Smooth muscle cell of the pulmonary artery (primary cell): ENCODE measurements at places on chromosomes 16 and 17. TPM values are rescaled to one million over a fixed set of nuclear protein-coding genes. Genes with fewer than 3 reads are reported as not detected.

Gene DHRS7C
- total RNA-seq, result not detected in 2 replicates

Gene SOST
- 8.8 and 20.9 TPM in 2 replicates for total RNA-seq

Gene SSTR5
- total RNA-seq, result not detected in 2 replicates

Gene NKD1
- 0.17 and 0.65 TPM in 2 replicates for total RNA-seq

Gene CD300E
- total RNA-seq, result not detected in 2 replicates

Gene SOX9
- total RNA-seq, result 7.9 and 9.2 TPM in 2 replicates

Gene KCNJ18
- not detected in 2 replicates for total RNA-seq

Gene KREMEN2
- total RNA-seq, result not detected in 2 replicates

Gene KDM6B
- total RNA-seq, result 9.3 and 19.7 TPM in 2 replicates

Gene TTYH2
- 1.8 TPM in 2 replicates for total RNA-seq

Gene AURKB
- 2.8 and 5.5 TPM in 2 replicates for total RNA-seq

Gene UTS2R
- total RNA-seq, result not detected in 2 replicates

Gene ZSCAN10
- total RNA-seq, result not detected in 2 replicates

Gene HIC1
- 28.5 and 38.2 TPM in 2 replicates for total RNA-seq

Gene KRTAP1-5
- 0.72 and 1.6 TPM in 2 replicates for total RNA-seq

Gene NAGPA
- 16.2 and 25.8 TPM in 2 replicates for total RNA-seq

Gene LRRC59
- 158 and 162 TPM in 2 replicates for total RNA-seq

Gene QPRT
- 5.2 and 13.9 TPM in 2 replicates for total RNA-seq

Gene TBC1D3
- not detected in 2 replicates for total RNA-seq

Gene TMEM92
- 0.07 TPM in 1 of 2 replicates, not detected in the other for total RNA-seq

Gene CACNB1
- total RNA-seq, result 8.0 and 8.1 TPM in 2 replicates

Gene RUNDC3A
- total RNA-seq, result 0.13 and 0.20 TPM in 2 replicates

Gene C1QTNF8
- 0.13 TPM in 1 of 2 replicates, not detected in the other for total RNA-seq

Gene ORC6
- total RNA-seq, result 3.5 and 3.9 TPM in 2 replicates

Gene MSLN
- not detected in 2 replicates for total RNA-seq

Gene TBC1D28
- total RNA-seq, result not detected in 2 replicates

Gene KRTAP9-3
- total RNA-seq, result not detected in 2 replicates

Gene DHX40
- total RNA-seq, result 49.6 and 66.3 TPM in 2 replicates

Gene CDRT15L2
- not detected in 2 replicates for total RNA-seq

Gene ATP2C2
- total RNA-seq, result not detected in 2 replicates

Gene MYO15A
- total RNA-seq, result 1.4 and 1.9 TPM in 2 replicates

Gene PIRT
- total RNA-seq, result not detected in 2 replicates
